ENCODE measurements at places on chromosomes 12 and 14.

DNA sequence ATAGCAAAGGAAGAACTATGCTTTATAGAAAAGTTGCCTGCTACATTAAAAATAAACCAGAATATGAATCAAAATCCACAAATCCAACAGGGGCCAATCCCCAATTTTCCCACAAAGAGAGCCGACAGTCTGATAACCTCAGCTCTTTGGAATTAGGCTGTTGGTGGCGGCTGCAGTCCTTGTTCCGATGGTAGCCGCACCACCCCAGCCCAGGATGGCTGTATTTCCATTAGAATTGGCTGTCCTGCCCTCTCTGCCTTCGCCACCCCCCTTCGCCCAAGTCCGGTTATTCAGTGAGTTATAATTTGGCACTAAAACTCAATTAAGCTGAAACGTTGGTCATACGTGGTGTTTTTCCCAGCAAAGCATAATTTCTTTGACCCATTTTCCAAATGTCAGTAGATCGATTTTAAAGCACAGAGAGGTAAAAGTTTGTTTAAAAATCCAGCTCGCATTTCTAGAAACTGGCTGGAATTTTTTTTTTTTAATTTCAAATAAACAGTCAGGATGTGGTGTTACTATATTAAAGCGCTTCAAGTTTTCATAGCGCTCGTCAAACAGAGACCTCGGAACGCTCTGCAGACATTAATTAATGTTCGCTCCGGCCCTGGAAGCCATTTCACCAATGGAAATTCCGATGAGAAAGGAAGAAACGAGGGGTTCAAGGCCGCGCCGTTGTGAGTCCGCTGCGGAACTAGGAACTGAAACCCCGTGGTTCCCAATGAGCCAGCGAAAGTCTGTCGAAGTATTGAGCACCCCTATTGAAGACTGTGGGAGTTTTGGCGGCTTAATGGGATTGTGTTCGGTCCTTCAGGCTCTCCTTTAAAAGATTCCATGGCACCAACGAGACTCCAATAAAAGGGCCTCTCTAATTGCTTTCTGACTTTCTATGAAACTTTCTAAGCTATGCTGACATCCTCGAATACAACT is 104.8 kb upstream of the DIO3 start:
- DNase-seq: no peak

DNA sequence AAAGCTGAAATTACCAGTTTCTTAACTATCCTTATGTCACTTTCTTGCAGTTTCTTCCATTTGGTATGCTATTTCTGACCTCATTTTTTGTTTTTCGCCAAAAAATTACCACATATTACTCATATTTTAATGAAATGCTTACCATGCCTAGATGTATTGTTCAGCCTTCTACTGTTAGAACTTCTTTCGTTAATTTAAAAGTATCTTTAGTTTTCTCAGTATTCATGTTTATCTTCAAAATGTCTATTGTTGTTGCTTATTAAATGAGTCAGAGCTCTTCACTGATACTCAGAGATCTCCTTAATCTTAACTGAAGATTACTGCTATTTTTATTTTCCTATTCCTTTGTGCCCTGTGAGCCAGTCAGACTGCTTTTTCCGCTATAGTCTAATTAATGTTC is 20.5 kb downstream of the RAP1B start:
- DNase-seq: no peak

DNA sequence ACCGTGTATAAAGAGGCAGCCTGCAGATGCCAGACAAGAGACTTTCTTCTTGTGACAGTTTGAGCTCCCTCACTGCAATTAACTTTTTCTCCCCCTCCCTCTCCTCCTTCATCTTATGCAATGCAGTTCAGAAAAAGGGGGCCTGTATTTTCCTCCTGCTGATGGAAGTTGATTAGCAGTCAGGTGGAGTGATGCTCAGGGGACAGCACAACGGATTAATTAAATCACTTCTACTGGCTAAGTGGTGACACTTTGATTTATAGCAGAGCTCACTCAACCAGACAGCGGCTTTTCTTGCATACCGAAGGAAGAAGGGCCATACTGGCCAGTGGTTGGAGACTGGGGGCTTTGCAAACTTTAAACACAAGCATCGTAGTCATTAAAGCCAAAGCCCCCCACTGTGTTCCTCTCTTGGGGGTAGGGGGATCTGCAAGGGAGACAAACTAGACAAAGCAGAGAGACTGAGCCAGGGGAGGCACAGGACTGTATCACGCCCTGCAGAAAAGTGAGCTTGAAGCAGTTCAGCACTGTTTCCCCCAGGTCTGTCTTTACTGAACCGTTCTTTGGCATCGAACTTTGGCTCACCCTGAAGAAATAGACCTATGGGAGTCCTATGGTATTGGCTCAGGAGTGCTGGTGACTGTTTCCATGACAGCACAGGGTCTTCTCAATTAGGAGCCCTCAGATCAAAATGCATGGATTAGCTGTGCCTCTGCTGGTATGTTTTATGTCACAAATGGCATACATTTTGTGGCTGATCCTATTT is 47.7 kb downstream of the SPRING1 start:
- no peak for DNase-seq

DNA sequence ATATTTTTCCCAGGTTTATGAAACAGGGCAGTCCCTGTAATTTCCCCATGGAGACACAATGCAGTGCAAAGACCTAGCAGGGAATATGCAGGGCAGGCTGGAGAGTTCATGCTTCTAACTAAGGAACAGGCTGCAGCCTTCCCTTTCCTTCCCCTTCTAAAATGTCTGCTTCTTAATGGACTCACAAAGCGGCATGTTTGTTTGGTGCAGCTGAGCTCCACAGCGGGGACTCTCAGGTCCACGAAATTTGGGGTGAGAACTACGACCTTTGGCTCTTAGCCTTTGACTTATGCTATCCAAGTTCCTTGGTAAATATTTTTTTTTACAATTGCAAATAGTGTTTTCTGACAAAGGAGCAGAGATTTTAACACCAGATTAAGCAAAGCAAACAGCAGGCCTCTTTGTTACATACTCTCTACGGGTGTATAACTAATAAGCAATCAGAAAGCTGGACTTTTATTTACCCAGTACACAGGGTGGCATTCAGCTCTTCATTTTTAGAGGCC is 323.6 kb downstream of the ZFP36L1 start:
- DNase-seq: no peak

- DNase-seq: no peak
These were observed 30.5 kb downstream of the PUS7L start for GRCh38 chr12:43728117-43728516.

- no peak for DNase-seq
These were observed 163.5 kb downstream of the AACS start for GRCh38 chr12:125228519-125229260.

DNA sequence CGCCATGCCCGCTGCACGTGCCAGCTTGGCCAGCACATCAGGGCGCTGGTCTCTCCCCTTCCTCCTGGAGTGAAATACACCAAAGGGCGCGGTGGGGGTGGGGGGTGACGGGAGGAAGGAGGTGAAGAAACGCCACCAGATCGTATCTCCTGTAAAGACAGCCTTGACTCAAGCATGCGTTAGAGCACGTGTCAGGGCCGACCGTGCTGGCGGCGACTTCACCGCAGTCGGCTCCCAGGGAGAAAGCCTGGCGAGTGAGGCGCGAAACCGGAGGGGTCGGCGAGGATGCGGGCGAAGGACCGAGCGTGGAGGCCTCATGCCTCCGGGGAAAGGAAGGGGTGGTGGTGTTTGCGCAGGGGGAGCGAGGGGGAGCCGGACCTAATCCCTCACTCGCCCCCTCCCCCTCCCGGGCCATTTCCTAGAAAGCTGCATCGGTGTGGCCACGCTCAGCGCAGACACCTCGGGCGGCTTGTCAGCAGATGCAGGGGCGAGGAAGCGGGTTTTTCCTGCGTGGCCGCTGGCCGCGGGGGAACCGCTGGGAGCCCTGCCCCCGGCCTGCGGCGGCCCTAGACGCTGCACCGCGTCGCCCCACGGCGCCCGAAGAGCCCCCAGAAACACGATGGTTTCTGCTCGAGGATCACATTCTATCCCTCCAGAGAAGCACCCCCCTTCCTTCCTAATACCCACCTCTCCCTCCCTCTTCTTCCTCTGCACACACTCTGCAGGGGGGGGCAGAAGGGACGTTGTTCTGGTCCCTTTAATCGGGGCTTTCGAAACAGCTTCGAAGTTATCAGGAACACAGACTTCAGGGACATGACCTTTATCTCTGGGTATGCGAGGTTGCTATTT is 914 bp upstream of the CCND2 start:
- peak; percentile 77 for DNase-seq

- DNase-seq: no peak
These were observed 7.3 kb downstream of the KITLG start for GRCh38 chr12:88572781-88573549.

- DNase-seq: no peak
These were observed 10.9 kb upstream of the TRPV4 start for GRCh38 chr12:109844091-109844490.

DNA sequence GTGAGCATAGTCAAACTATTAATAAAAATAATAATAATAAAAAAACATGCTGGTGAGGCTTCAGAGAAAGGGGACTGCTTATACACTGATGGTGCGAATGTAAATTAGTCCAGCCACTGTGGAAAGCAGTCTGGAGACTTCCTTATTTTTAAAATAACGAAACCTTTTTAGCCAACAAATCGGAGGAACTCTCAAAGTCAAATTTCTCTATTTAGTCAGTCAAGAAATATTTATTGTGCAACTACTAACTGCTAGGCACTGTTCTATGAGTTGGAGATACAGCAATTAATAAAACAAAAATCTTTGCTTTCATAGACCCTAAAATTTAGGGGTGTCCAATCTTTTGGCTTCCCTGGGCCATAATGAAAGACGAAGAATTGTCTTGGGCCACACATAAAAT is 10.8 kb downstream of the TAOK3 start:
- DNase-seq: no peak

DNA sequence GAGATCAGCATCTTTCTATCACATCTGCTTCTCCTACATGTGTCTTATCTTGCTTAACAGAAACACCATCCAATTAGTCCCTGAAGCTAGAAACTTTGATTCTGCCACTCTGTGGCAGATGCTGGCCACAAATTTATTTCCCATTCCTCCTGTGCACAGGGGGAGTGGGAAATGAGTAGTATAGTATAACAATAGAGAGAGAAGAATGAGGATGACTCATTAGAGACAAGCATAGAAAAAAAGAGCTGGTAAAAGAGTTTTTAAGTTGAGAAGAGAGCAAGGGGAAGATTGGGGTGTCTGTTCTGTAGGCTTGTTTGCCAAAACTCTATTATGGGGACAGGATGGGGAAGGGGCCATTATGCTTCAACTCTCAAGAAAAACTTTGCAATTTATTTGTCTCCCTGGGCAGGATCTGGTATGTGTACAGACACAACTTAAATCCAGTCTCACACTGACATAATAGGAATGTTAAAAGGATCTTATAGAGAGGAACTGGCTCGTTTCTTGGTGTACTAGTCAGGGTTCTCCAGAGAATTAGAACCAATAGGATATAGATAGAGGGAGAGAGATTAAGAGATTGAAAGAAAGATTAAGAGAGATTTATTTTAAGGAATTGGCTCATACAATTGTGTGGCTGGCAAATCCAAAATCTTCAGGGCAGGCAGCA is 142.6 kb upstream of the CPSF6 start:
- DNase-seq: no peak

DNA sequence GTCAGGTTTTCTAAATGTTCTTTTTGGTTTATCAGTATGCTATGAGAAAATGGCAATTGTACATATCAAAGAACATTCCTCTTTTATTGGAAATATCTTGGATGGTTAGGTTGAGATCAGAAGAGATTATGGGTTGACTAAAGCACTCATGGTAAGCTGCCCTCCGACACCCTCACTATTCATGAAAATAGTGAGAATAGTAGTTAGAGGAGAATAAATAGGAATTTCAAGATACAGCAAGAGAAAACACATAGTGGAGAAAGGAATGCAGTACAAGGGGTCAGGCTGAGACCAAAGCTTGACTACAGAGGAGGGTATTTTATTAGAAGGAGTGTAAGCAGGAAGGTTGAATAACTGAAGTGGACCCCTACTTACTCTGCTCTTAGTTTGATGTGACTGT is 112.5 kb downstream of the PTPRQ start:
- no peak for DNase-seq

- no peak for DNase-seq
These were observed 8.8 kb downstream of the RASSF3 start for GRCh38 chr12:64618953-64619590.

DNA sequence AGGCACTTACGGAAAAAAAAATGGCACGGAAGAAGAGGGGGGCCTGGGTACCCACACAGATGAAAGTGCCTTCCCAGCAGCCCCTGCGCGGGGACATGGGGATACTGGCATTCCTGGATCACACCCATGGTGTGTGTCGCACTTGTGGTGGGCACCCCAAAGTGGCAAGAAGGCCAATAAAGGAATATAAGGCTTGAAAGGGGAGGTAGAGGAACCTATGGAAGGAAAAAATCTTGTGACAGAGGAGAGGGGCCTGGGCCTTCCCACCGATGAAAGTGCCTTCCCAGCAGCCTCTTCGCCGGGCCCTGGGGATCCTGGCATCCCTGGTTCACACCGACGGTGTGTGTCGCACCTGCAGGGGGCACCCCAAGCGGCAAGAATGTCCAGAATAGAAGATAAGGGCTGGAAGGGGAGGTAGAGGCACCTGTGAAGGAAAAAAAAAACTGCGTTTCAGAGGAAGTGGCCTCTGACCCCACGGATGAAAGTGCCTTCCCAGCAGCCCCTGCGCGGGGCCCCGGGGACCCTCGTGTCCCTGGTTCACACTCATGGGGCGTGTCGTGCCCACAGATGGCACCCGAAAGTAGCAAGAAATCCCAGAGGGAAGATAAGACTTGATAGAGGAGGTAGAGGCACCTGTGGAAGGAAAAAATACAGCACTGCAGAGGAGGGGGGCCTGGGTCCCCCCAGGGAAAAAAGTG is 284.0 kb downstream of the ALG10 start:
- DNase-seq: no peak

DNA sequence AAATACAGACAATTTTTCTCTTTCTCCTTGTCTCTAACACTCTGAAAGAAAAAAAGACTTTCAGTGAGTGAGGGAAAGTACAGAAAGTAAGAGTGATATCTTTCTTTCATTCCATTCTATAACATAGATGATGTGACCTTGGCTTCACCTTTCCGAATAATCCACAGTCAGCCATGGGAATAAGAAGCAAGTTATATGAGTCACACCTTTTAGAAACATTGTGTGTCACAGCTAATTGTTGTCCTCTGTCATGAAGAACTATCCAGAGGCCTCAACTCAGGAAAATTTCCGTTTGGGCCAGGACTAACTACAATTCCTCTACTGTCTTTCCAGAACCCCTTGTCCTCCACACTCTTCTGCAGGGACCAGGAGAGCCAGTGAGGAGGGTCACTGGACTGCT is 209.7 kb upstream of the FAR2 start:
- DNase-seq: no peak

GRCh38 chr14:71348394-71348793 is 441.1 kb downstream of the PCNX1 start:
- DNase-seq: no peak

GRCh38 chr14:93723001-93723400 is 65.3 kb downstream of the PRIMA1 start:
- DNase-seq: no peak

GRCh38 chr12:18908191-18908590 is 170.3 kb downstream of the CAPZA3 start:
- no peak for DNase-seq

GRCh38 chr12:51959211-51959610 is 7.7 kb downstream of the ACVR1B start:
- DNase-seq: no peak

GRCh38 chr14:101473795-101474562 is 87.3 kb upstream of the DIO3 start:
- no peak for DNase-seq

GRCh38 chr14:104111301-104112112 is 26.0 kb downstream of the ASPG start:
- no peak for DNase-seq

GRCh38 chr14:94088516-94088915 is 7.4 kb downstream of the IFI27L1 start:
- DNase-seq: no peak

Measured in stimulated activated CD8-positive, alpha-beta memory T cell treated with anti-CD3 and anti-CD28 coated beads, Interleukin-7, amount 100 ng/mL, for 48 hours (primary cell).